ENCODE measurements at places on chromosomes 16 and 17.
A peak's percentile ranks its signal among the peaks of the same experiment; 100 is the strongest.

GRCh38 chr17:57113011-57113410 is 28.0 kb downstream of the AKAP1 start:
- no peak for DNase-seq

- DNase-seq: no peak
These were observed 218.3 kb downstream of the FTO start for GRCh38 chr16:53922067-53922806.

DNA sequence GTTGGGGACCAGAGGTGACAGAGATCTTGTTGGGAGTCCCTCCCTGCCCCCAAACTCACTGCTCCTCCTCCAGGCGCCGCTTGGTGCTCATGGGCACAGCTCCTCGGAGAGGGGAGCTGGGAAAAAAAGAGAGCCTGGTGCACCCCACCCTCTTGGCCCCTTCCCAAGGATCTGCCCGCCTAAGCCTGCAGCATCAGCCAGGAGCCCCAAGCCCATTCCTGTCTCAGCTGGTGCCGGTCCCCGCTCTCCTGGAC is 400 bp downstream of the HCFC1R1 start:
- DNase-seq: no peak

GRCh38 chr17:56230660-56231059 is 77.4 kb downstream of the ANKFN1 start:
- DNase-seq: no peak

DNA sequence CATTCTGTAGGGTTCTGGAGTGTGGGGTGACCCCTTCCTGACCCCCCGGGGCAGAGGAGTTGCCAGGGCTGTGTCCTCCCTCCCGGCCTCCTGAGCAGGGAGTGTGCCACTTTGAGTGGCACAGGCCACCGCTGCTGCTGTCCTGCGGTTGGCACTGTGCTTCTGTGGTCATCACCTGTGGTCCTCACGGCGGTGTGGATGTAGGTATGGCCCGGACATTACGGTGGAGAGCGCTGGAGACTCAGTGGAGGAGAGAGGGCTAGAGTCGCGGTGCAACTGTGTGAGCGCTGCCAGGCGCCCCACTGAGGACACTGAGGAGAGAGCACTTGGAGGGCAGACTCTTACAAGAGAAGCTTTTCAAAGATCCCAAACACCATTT is 39.1 kb downstream of the PGS1 start:
- DNase-seq: no peak

DNA sequence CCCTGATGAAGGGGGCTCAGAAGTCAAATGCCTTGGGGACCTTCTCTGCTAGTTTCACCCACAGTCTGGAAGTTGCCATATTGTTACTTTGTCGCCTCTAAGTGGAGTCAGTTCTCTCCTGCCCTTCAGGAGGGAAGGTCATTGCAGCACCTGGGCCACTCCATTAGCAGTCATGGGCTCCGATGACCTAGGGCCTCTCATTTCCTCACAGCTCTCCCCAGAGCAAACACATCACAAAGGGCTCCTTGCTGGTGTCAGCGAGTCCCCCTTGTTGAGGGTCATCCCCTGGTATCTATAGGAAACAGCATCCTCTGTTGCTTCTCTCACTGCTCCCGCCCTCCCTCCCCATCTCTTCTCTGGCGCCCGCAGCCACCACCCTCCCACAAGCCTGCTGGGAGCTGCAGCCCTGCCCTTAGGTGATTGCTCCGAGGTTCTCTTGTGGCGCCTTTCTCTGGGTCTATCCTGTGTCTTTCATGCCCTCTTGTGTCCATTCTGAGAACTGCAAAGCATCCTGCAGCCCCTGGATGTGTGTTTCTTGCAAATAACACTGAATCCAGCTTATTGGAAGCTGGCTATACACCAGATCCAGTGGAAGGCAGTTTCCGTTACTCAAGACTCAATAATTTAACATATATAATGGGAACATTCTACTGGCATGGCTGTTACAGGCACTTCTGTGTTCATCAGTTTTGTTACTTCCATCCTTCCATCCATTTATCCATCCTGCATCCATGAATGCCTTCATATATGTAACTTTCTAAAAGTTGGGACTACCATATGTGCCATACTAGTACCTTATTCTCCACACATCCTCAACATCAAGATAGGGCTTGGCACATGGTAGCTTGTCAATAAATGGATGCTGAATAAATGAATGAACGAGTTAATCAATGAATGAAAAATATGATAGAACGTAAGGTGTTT is 21.2 kb downstream of the PDILT start:
- peak; percentile 8 for DNase-seq

- DNase-seq: no peak
These were observed 159.8 kb downstream of the COPRS start for GRCh38 chr17:31699281-31699680.

GRCh38 chr16:65667011-65667578 is 545.2 kb upstream of the CDH11 start:
- no peak for DNase-seq

DNA sequence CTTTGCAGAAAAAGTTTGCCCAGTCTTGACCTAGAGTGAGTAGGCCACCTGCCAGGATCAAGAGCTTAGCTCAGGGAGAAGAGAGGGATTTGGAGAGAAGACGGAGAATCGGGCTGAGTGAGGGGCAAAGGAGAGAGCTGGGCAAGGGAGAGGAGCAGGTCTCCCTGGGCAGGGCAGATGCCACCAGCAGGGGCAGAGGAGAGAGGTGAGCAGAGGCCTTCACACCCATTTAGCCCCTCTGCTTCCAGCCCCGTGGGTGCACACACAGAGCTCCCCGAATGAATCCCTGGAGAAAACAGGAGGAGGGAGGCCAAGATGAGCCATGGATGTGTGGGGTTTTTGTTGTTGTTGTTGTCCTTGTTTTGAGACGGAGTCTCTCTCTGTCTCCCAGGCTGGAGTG is 29.2 kb downstream of the TBX4 start:
- DNase-seq: no peak

GRCh38 chr17:45435481-45435880 is 2.8 kb upstream of the ARHGAP27 start:
- no peak for DNase-seq

- no peak for DNase-seq
These were observed 111.1 kb downstream of the PITPNC1 start for GRCh38 chr17:67488161-67488560.

GRCh38 chr16:80080287-80080851 is 460.4 kb upstream of the DYNLRB2 start:
- no peak for DNase-seq

GRCh38 chr17:67632141-67632540 is 85.6 kb upstream of the NOL11 start:
- DNase-seq: no peak

Measured in NK-92 treated with Interleukin-12 subunit alpha and Interleukin-12 subunit beta, amount 100 ng/mL, for 24 hours (cell line).